ENCODE measurements at places on chromosomes 12 and 14.
A peak's percentile ranks its signal among the peaks of the same experiment; 100 is the strongest.

GRCh38 chr12:114821570-114821969 lies 137.6 kb upstream of the TBX3 start:
- no peak for DNase-seq

DNA sequence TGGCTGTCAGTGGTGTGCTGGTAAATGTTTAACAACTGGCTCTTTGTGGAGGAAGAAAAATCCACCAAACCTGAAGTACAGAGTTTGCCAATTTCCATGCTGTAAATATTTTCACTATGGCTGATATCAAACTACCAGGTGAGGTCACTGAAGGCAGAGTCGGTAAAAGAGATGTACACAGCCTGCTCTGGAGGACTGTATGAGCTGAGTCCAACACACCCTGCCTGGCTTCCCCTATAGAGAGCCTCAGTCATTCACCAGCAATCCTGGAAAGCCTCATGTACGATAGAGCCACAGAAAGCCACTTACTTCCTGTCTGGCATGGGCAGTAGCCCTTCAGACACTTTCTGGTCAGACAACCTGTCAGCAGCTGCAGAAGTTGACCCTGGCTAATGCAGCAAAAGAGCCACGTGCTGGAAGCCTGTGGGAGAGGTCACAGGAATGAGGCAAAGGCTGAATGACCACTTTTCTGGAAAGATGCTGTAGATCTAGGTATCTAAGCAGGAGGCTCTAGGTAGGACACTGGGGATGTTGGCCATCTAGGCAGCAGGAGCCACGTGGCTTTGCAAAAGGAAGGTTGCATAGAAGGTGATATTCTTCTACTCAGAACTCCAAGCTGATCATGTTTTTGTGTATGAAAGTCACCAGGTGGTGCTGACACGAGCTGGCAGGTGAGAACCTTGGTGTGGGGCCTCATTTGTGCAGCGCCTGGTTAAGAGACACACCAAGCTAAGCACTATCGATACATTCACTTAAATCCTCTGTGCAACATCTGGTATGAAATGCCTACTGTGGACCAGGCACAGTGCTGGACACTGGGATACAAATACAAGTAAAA lies 553.9 kb downstream of the VRK1 start:
- DNase-seq: no peak

GRCh38 chr14:85617791-85618190 lies 87.8 kb downstream of the FLRT2 start:
- DNase-seq: no peak

GRCh38 chr12:88300931-88301330 lies 158.8 kb downstream of the TMTC3 start:
- DNase-seq: no peak

DNA sequence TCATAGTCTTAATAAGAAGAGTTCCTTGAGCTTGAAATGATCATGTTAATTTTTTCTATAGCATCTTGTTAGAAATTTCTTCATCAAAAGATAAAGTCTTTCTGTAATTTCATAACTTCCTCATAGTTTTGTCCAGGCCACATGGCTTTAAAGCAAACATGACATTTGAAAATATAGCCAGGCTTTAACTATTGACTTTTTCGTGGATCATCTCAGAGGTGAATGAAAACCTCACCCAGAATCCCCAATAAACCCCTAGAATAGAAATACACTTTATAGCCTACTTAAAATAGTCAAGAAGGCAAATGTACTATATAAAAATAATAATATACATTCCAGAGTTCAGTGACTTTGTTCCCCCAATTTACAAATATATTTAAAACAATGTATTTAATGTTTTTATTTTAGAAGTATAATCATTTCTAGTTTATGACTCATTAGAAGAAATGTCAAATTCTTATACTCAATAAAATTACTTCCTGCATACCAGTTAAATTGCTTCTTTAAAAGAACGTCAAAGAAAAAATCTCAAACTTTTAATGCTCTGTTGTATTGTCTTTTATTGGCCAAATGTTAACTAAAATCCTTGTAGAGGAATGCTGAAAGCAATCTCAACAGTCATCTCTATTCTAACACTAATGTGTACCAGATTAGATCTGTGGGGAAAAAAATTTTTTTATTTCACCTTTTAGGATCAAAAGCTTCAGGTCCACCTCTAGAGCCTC lies 21.6 kb downstream of the EXOC5 start:
- DNase-seq: no peak

DNA sequence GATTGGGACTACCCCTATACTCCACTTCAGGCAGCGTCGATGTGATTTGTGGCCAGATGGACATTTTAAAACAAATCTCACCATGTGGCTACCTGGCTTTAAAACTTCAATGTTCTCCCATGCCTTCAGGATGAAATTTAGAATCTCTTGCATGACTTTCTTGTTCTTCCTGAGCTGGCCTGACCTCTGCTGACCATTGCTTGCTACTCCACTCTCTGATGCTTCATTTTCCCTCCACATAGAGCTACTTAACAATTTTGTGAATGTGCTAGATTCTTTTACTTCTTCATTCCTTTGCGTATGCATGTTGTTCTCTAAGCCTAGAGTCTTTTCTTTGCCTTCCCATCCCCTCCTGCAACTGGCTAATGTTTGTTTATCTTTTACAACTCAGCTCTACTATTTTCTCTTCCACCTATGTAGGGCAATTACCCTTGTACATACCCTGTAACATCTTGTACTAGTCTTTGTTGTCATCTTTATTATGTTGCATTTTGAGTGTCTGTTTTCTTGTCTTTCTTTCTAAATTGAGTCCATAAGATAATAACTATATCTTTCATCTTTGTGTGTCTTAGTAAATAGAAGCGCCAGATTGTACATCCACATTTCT lies 41.2 kb downstream of the YLPM1 start:
- DNase-seq: peak; percentile 15

GRCh38 chr14:101687756-101688546 lies 73.6 kb upstream of the PPP2R5C start:
- no peak for DNase-seq

GRCh38 chr14:59239022-59239421 lies 50.6 kb downstream of the DAAM1 start:
- DNase-seq: no peak

DNA sequence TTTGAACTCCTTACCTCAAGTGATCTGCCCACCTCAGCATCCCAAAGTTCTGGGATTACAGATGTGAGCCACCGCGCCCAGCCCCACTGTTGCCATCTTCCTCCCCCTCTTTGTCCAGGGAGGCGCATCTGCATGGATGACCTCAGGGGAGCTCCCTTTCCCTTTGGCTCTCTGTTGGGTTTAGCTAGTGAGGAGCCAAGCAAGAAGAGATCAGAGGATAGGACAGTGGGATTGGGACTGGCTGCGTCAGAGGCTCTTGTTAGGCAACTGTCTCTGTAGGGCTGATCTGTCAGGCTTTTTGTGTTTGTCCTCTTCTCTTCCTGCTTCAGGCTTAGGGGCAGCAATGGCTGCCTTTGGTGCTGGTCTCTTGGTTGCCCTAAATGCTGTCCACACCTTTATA lies 8.5 kb upstream of the IFT81 start:
- no peak for DNase-seq

DNA sequence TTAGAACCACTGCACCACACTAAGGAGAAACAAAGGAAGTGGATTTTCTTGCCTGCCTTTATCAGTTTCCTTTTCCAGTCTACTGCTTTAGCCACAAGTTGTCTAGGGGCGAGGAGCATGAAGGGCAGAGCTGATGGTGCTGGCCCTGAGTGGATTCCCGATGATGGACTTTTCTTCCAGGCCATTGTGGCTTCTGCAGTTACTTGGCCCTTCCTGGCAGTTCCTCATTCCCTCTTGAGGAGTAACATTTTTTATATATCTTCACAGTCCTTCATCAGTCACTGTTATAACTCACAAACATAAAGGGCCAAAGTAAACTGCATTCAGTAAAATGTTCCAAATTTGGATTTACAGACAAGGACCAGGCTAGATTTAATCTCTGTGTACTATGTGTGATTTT lies 61.2 kb upstream of the SRSF5 start:
- DNase-seq: no peak

GRCh38 chr12:59087077-59087673 lies 166.9 kb upstream of the LRIG3 start:
- no peak for DNase-seq

- DNase-seq: no peak
Measured at GRCh38 chr14:41868396-41868795, 261.7 kb downstream of the LRFN5 start.

DNA sequence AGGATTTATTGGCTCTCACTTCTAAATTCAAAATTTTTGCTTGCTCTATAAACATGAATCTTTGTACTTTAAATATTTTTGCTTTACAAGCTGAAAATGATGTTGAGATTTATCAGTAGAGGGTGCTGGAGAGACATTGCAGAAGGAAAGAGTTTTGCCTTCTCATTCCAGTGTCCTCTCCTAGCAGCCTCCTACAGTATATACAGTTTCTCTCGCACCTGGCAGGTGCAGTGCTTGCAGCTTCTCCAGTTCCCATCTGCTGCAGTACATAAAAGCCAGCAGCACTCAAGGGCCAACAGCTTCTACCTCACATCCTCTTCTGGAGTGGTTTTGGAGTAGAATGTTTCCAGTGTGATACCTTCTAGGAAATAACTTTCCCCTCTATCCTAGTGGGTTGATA lies 601.8 kb upstream of the ATXN7L3B start:
- DNase-seq: no peak

- DNase-seq: no peak
Measured at GRCh38 chr14:37587881-37588666, 7.0 kb downstream of the FOXA1 start.

DNA sequence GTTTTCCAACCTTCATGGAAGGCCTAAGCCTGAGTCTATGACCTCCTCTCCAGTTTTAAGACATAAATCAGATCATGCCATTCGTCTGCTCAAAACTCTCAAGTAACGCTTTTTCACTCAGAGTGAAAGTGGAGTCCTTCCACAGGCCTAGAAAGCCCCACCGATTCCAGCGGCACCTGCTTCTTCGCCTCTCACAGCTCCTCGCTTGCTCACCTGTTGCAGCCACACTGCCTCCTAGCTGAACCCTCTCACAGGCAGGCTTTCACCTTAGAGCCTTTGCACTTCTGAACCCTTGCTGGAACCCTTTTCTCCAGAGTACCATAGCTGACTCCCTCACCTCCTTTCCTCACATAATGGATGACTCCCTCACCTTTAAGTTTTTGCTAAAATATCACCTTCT lies 301.1 kb downstream of the ZFP36L1 start:
- no peak for DNase-seq

- no peak for DNase-seq
Measured at GRCh38 chr12:24584032-24584675, 364.7 kb downstream of the BCAT1 start.

DNA sequence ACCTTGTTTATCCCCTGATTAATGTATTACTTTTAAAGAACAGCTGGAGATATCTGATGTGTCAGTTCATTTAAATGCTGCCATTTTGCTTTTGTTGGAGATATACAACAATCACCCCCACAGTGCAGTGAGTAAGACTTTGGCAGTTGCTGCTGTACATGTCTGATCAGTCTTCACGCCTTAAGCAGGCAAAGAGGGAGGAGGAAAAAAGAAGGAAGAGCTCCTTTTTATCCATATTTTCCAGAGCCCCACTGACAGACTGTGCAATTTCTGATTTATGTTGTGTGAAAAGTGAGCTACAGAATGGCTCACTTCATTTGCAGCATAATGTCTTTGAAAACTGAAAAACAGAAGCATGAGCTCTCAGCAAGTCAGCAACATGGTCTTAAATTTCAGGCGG lies 319.7 kb upstream of the LRIG3 start:
- no peak for DNase-seq

DNA sequence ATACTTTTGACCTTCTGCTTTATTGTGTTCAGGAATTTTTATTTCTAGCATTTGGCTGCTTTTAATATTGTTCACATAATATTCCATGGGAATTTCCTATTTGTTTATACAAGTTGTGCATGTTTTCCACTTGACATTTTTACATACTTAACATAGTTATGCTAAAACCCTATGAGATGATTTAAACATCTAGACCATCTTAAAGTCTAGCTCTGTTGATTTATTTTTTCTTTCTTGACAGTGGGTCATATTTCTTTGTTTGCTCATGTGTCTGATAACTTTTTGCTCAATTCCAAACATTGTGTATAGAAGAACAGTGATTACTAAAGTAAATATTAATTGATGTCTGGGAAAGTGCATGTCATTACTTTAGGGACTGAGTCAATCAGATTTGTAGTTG lies 202.1 kb upstream of the PDZRN4 start:
- no peak for DNase-seq

GRCh38 chr12:6234214-6234613 lies 34.0 kb downstream of the CD9 start:
- DNase-seq: no peak

GRCh38 chr12:57168058-57168457 lies 20.6 kb upstream of the LRP1-AS start:
- no peak for DNase-seq

DNA sequence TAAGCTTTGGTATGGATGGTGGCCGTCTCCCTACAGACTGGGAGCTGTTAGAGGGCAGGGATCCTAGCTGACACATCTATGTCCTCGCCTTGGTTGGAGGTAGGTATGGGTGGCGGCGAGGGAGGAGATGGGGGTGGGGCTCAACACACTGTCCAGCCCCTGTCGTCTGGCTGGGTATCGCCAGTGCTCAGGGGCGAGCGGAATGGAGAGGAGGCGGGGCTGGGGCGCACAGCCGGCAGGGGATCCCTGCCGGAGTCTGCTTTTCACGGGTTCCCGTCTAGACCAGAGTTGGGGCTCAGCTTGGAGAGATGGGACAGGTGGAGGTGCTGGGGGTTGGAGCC lies 16.1 kb downstream of the TAMALIN start:
- DNase-seq: peak; percentile 52

DNA sequence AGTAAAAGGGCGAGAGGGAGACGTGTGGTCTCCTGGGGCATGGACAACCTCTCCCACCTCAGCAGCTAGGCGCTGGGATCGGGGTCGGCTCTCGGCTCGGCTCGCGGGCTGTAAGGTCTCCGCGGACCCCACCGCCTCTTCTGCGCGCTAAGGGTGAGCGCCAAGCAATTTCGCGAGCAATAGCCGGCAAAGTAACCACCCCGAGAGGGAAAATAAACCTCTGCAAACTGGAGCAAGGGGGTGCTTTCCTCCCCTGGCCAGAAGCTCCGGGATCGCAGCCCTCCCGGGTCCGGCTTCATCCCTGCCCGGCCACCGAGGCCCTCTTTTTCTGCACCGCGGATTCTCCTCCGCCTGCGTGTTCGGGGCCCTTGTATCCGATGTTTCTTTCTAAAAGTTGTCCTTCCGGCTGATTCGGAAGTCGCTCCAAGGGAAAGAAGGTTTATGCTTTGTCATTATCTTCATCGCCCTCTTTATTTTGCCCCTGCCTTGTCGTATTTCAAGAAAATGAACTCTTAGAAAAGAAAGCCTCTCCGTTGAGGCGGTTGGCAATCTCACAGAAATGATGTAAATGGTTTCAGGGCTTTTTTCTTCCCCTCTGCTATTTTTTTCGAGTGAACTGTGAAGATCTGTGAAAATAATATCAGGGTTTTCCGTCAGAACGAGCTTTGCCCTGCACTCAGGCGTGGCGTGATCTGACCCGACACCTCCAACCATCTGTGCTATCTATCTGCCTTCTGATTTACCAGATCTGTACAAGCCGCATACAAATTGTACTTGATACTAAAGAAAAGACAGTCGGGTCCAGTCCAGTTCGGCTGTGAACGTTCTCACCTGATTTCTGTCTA lies 1.7 kb upstream of the SIX6 start:
- DNase-seq: no peak

- DNase-seq: no peak
Measured at GRCh38 chr14:72722201-72722785, 171.6 kb downstream of the DPF3 start.

GRCh38 chr12:4143896-4144295 lies 129.7 kb upstream of the CCND2 start:
- DNase-seq: no peak

- DNase-seq: peak; percentile 56
Measured at GRCh38 chr14:71290960-71291466, 383.8 kb downstream of the PCNX1 start.

Measured in activated CD4-positive, alpha-beta T cell treated with anti-CD3 and anti-CD28 coated beads, Interleukin-2, amount 50 U/mL, for 48 hours (primary cell).